NCI-H524 (cell line): ENCODE measurements at places on chromosomes 6 and 20.
A peak's percentile ranks its signal among the peaks of the same experiment; 100 is the strongest.

- no peak for DNase-seq
Measured at GRCh38 chr6:49551866-49552129, 1.3 kb downstream of the C6orf141 start.

GRCh38 chr6:116518621-116519368 is 7.4 kb downstream of the CALHM5 start:
- no peak for DNase-seq

DNA sequence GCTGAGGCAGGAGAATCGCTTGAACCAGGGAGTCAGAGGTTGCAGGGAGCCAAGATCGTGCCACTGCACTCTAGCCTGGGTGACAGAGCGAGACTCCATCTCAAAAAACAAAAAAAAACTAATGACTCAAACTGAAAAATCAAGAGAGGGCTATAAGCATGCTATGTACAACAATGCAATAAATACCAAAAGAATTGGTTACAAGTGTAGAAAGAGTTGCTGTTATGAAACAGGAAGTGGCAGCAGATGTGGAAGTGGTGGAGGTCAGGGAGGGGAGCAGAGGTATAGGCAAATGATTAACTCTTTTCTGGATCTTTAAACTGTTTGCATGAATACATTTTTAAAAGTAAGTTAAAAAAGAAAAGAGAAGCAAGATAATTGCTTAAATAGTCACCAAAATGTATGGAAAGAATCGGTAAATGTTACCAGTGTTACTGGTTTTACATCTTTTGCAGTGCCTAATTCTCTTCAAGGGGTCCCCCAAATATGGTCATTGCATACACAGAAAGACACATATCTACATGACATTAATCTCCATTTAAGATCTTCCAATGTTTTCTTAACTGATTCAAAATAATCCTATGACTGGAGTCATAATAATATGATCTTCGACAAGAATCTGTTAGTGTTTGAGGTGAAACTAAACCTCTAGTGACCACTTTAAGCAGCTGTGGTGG is 15.0 kb downstream of the CALHM6 start:
- DNase-seq: no peak

GRCh38 chr6:162385980-162386379 is 341.6 kb downstream of the PRKN start:
- DNase-seq: no peak

DNA sequence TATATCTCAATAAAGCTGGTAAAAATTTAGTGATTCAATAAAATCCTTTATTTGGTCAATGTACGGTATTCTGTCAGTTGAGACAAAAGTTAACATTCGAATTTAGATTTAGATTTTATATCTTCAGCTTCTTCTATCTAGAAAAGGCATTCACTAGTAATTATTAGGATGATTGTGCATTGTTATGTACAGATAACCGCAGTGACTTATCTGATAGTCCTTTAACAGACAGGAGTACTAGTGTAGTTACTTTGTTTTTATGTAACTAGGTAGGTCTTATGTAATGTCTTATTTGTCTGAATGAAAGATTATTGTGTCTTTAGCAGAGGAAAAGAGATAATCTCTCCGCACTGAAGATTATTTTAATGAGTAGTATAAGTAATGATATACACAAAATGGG is 31.3 kb downstream of the TRIM27 start:
- DNase-seq: no peak

GRCh38 chr6:160248538-160248937 is 10.1 kb downstream of the SLC22A2 start:
- DNase-seq: no peak

DNA sequence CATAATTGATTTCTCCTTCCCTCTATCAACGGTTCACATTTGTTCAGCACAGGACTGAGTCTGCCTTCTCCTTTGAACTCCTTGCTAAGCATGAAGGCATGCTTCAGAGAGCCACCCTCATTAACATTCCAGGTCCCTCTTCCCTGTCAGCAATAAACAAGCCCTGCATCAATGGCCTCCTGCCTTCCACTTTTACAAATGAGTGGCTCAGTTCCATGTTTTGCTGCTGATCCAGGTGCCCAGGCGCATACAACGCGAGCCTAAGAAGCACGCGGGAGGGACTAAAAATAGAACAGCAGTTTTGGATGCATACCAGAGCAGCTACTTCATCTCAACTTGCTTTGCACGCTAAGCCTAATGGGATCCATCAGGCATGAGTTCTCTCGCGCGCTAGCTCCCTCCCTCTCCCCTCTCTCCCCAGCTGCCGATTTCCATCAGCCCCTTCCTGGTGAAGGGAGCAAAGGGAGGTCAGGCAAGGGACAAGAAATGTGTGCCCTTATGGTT is 53.4 kb downstream of the TRAF3IP2 start:
- peak; percentile 94 for DNase-seq

- DNase-seq: no peak
Measured at GRCh38 chr20:53894707-53895384, 175.5 kb downstream of the BCAS1 start.

DNA sequence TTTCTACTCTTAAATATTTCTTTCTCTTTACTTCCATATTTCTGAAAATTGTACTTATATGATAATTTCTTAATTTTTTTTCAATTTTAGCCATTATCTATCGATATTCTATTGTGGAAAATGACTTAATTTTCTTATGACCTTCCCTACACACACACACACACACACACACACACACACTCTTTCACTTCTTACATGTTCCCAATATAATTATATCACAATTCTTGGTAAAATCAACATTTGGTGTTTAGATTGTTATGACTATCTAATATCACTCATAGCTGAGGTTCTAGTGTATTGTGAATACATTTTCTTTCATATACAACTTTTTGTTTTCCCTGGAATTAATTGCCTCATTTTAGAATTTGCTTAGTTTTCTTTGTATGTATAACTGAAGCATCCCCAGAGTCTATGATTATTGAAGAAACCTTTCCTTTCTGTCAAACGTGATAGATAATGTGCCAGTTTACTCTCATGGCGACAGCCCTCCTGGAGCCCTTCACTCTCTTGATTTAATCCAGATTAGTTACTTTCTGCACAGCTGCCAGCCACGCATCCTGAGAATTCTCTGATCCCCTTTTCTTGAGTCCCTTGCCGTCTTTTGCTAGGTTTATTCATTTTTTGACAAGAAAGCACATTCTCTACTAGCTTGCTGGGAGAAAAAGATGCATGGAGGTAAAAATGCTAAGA is 63.4 kb downstream of the RNF182 start:
- DNase-seq: peak; percentile 21

GRCh38 chr6:90294614-90294988 is 2.0 kb downstream of the BACH2 start:
- DNase-seq: peak; percentile 8

GRCh38 chr6:99745651-99746050 is 139.0 kb downstream of the PRDM13 start:
- DNase-seq: no peak

- no peak for DNase-seq
Measured at GRCh38 chr6:28277746-28278145, 3.6 kb upstream of the PGBD1 start.

GRCh38 chr6:16868968-16869367 is 107.7 kb upstream of the ATXN1 start:
- no peak for DNase-seq

- no peak for DNase-seq
Measured at GRCh38 chr6:161788531-161788930, 514.7 kb upstream of the AGPAT4 start.

DNA sequence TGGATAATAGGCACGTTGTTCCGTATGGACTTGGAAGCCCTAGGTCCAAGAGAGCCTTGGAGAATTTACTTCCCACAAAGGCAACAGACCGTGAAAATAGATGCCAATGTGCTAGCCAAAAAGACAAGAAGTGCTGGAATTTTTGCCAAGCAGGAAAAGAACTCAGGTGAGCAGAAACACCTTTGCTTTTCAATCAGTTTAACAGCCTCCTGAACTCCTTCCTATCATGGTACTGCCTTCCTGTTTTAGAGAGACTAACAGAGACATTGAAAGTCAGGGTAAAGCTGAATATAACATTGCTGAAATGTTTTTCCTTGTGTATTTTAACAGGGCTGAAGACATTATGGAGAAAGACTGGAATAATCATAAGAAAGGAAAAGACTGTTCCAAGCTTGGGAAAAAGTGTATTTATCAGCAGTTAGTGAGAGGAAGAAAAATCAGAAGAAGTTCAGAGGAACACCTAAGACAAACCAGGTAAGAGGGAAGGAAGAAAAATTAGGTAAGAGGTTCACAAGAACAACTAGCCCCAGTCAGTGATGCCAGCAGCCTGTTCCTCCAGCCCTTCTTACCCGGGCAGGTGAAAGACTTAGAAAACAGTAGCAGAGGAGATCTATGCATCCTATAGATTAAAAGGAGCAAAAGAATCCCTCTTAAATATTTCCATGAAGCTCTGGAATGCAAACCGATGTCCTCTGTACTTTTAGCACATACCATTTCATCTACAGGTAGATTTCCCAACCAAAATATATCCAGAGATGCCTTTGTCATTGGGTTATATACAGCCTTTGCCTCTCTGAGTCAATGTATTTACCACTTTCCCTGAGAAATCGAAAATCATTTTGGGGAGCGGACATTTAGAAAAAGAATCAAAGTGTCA is 4.0 kb downstream of the EDN1 start:
- no peak for DNase-seq
